Stimulated activated CD8-positive, alpha-beta memory T cell treated with anti-CD3 and anti-CD28 coated beads, Interleukin-15, amount 100 ng/mL, for 4 hours (primary cell): ENCODE measurements at places on chromosomes 4 and X.

- DNase-seq, result no peak
Observed at GRCh38 chr4:105603158-105603557, 50.7 kb downstream of the ARHGEF38 start.

- no peak for DNase-seq
Observed at GRCh38 chr4:11131491-11131890, 297.2 kb downstream of the HS3ST1 start.

DNA sequence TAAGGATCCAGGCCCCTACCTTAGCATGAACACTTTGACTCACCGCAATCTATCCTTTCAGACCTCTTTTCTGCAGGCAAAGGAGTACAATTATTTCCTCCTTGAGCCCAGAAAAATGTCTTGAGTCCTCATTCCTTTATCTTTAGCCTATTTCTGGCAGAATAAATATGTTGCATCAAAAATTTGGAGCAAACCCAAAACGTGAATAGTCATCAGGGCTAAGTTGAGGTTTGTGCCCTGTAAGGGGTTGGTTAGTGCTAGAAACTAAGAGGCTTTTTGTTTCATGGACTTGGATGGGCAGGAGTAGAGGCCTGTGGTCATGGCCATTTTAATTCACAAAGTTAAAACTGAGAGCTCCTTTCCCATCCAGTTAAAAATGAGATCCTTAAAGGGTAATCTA is 460.3 kb downstream of the GBA3 start:
- no peak for DNase-seq

- no peak for DNase-seq
Observed at GRCh38 chr4:176638992-176639391, 153.7 kb downstream of the VEGFC start.
